ENCODE measurements at places on chromosomes 5 and 9.

DNA sequence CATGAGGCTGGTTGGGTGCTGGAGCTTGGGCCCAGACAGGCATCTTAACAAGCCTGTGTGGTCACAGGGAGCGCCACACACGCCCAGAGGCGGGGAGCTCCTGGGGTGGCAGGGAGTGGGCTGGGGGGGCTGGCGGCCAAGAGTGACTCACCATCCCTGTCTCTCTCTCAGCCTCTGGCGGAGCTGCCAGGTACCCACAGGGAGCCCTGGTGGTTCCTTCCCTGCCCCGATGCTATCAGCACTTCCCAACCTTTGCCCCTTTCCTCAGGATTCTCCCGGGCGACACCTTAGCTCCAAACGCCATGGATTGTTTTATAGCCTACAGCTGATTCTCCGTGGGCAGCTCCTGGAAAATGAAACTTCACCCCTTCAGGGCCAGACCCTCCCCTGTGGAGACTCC is 5.5 kb downstream of the SLC9A3 start:
- no peak for DNase-seq

DNA sequence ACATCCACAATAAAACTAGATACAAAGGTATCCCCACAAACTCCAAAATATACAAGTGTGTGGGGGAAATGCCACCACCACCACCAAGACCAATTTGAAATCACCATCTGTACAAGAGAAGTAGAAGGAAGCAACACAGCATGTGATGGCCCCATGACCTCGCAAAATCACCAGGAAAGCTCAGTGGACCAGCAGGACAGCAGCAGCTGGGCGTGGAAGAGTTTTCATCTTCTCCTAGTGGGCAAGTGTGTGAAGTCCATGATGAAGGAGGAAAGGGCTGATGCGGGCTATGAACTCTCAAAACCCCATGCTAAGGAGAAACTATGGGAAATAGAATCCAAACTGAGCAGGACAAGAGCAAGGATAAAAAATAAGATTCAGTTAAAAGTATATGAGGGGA is 58.1 kb downstream of the GOLPH3 start:
- DNase-seq = no peak

DNA sequence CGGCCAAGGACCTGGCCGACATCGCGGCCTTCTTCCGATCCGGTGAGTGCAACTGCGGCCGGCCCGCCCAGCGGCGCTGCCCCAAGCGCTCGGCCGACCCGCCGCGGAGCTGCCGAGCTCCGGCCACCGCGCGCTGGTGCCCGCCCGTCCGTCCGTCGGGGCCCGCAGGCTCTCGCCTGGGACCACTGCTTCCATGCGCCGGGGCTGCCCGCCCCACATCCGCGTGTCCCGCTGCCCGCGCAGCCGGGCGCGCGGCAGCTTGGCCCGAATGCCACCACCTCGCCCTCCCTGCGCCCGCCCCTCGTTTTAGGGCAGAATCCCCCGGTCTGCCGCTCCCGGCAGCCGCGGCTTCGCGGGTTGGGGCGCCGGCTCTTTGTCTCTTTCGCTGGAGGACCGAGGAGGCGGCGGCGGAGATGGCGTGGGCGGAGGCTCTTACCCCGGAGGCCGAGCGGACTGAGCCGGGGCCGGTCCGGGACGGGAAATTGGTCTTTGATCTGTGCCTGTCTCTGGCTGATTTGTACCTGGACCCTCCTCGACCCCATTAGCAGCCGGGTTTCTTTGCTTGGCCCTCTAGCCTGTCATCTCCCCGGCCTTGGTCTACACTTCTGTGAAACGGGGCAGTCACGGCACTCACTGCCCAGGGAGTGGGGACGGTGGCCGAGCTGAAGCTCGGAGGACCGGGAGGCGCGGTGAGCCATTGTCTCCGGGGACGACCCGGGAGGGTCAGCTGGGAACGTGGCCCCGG is 871 bp downstream of the TRIO start:
- no peak for DNase-seq

DNA sequence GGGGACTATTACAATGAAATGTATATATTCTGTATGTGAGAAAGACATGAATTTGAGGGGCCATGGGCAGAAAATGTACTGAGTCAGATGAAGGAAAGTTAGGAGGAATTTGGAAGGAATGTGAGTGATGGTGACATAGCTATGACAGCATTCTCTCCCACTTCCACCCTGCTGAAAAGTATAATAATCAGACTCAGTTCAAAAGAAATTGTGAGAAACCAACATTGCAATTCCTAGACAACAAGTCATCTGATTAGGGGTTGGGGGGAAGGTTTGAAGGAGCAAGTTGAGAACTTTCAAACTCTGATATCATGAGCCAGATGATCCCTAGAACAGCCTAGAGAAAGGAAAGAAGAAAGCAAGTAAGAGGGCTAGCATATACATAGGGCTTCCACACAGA is 370.6 kb downstream of the DMRTA1 start:
- DNase-seq = peak; percentile 58

- DNase-seq = no peak
Observed at GRCh38 chr5:22928821-22929482, 75.8 kb upstream of the CDH12 start.

DNA sequence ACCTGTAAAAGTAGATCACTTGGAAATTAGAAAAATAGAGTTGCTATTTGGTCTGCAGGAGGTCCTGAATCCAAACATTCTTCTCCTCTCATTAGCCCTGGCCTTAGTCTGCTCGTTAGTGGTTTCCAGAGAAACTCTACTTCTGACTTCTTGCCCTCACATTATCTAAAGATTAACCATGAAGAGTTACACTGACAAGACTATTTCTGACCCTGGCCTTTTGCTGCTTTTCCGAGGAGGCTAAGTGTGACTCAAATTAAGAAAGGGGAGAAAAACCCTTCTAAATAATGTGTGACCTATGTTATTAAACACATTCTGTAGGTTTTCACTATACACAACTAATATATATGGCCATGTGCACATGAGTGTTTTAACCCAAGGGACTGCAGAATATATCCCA is 302.4 kb downstream of the RAB3C start:
- no peak for DNase-seq
